ENCODE measurements at places on chromosomes 1 and 21.
A peak's percentile ranks its signal among the peaks of the same experiment; 100 is the strongest.

GRCh38 chr1:185257950-185258208 lies 59.2 kb downstream of the IVNS1ABP start:
- DNase-seq = no peak

GRCh38 chr1:109802901-109803561 lies 39.3 kb upstream of the EPS8L3 start:
- no peak for DNase-seq

GRCh38 chr1:198155253-198155652 lies 1.5 kb upstream of the NEK7 start:
- DNase-seq = no peak

DNA sequence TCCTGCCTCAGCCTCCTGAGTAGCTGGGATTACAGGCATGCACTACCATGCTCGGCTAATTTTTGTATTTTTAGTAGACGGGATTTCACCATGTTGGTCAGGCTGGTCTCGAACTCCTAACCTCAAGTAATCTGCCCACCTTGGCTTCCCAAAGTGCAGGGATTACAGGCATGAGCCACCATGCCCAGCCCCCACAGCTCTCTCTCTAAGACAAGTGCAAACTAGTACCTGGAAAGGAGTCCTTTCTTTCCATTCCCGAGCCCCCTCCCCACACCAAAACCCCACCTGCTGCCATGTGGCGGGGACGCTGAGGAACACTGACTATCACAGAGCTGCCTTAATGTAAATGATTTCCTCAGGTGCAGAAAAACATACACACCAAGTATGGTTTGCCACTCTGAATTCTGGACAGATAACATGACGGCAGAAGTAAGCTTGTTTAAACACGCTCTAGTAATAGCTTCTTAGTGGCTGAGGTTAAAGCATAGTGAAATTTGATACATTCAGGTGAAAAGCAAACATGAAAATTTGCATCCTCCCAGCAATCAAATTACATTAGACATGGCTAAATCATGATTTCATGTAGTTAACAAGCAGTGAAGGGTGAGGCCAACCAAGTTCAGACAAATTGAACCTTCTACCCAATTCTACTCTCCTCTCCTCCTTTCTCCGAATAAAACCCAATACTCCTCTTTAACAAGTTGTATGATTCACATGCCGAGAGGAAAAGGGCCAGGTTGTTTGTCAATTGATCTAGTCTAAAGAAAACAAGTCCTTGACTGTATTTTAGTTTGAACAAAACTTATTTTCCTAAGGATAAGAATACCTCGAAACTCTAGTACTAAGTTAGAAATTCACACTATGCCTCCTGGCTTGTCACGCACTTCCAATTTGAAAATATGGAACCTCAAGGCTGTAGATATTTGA lies 19.8 kb downstream of the ERRFI1 start:
- peak; percentile 59 for DNase-seq

- DNase-seq = peak; percentile 42
These were observed 144.4 kb upstream of the ETS2 start for GRCh38 chr21:38661197-38661871.

GRCh38 chr1:91744953-91745639 lies 140.9 kb downstream of the TGFBR3 start:
- no peak for DNase-seq

GRCh38 chr1:53316766-53317581 lies 10.9 kb downstream of the LRP8 start:
- no peak for DNase-seq

DNA sequence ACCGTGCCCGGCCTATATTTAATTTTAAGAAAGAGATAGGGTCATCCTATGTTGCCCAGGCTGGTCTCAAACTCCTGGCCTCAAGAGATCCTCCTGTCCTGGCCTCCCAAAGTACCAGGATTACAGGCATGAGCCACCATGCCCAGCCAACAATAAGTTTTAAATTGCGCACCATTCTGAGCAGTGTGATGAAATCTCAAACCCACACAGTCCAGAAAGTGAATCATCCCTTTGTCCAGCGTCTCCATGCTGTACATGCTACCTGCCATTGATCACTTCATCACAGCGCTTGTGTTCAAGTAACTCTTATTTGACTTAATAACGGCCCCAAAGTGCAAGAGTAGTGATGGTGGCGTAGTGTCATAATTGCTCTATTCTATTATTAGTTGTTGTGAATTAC lies 75.4 kb downstream of the APP start:
- DNase-seq = no peak

- DNase-seq = peak; percentile 31
These were observed 4.4 kb upstream of the RUNX1 start for GRCh38 chr21:35053356-35054096.

DNA sequence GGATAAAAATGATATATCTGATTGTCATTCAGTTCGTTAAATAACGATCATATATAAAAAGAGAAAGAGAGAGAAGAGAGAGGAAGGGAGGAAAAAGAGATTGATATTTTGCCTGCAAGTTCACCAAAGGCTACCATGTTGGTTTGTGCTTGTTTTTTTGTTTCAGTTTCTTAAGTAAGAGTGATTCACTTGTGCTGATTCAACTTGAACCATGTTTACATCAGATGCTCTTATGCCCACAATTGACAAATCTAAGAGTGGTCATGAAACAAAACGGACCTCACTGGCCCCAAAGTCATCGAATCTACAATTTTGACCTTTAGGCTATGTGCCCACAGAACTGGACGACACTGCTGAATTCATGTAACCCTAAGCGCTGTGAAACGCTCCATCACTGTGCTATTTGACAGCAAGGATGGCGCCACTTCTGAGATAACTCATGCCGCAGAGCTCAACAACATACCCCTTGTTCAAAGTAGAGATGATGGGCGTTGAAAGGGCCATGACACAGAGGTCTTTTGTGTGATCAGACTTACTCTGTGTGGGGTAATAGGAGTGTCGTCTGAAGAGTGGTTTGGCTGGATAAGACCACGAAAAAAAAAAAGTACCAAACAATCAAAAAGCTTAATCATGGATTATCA lies 481.4 kb downstream of the SETD4 start:
- no peak for DNase-seq

DNA sequence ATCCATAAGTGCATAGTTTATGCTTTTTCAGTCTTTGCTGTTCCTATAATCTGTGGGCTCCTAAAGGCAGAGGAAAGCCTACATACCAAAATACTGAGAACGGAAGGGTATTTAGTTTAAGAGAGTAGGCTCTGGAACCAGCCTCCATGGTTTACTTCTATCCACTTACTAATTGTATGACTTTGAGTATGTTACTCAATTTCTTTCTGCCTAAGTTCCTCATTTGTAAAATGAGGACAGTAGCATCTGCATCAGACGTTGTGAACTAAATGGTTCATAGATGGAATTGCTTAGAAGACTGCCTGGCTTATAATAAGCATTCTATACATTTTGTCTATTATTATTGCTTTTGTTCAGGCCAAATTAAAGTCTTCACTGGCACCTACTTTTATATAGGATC lies 111.0 kb downstream of the NTNG1 start:
- DNase-seq = no peak

DNA sequence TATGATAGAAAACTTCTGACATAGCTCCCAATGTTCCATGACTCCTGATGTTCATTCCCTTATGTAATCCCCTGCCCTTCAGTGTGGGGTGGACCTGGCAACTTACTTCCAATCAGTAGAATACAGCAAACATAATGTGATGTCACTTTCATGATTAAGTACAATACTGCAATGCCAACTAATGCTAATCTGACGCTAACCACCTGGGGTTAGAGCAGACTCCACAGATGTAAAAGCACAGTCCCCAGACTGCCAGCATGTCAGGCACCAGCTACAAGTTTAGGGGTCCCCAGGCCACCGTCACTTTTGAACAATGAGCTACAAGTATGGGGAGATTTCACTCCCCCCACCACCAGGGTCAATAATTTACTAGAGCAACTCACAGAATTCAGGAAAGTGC lies 32.3 kb upstream of the FBXO28 start:
- no peak for DNase-seq

DNA sequence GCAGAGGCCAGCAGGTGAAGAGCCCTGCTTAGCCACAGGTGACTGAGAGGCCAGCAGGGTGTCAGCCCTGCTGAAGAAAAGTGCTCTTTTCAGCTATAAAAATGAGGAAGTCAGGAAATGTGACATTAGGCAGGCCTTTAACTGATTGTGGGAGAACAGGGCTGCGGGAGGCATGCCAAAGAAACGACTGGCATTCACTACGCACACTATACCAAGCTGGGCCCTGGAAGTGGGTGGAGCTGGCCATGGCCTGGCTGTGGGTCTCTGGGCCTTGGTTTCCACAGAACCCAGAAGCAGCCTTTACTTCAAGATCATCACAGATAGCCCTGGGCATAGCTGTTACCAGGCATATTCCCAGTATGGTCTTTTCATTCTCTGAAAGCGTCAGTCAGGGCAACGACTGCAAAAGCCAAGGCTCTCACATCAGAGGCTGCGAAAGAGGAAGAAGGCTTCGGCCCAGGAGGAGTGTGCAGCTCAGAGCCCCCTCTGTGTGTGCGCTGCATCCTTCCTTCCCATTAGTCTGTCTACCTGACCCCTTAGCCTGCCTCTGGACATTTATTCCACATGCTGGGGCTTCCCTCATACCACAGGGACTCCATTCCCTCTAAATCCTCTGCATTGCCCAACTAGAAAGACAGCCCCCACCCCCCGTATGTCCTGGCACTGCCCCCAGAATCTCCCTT lies 14.3 kb downstream of the SLC2A1 start:
- DNase-seq = peak; percentile 46

DNA sequence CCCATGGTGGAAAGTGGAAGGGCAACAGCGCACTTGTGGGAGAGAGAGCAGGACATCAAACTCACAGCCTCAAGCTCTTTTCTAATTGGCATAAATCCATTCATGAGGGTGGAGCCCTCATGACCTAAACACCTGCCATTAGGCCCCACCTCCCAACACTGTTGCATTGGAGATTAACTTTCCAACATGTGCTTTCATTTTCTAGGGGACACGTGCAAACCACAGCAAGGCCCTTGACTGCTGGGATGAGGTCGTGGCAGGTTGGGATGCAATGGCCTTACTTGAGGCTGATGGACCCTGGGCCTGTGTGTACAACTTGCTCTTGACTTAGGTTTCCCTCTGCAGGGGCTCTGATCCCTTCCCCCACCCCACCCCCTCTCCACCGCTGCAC lies 35.9 kb upstream of the NEK2 start:
- no peak for DNase-seq

- DNase-seq = no peak
These were observed 128.3 kb downstream of the NOS1AP start for GRCh38 chr1:162197615-162198421.

DNA sequence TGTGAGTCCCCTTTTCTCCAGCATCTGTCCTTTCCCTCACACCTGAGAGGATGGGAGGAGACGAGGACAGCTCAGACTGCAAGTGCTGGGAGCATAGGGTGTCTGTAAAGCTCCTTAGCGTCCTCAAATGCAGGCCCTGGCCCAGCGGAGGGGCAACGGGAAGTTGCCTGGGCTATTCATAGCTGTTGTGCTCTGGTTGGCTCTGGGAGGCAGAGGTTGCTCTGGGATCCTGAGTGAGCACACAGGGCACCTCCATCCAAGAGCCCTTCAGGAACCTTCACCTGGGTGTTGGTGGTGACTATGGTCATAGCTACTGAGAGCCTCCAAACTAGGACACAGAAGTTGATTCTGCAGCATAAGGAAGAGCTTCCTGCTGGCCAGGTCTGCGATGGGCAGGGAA lies 2.6 kb downstream of the PADI1 start:
- no peak for DNase-seq

GRCh38 chr1:203408486-203409481 lies 57.9 kb upstream of the FMOD start:
- peak; percentile 95 for DNase-seq

DNA sequence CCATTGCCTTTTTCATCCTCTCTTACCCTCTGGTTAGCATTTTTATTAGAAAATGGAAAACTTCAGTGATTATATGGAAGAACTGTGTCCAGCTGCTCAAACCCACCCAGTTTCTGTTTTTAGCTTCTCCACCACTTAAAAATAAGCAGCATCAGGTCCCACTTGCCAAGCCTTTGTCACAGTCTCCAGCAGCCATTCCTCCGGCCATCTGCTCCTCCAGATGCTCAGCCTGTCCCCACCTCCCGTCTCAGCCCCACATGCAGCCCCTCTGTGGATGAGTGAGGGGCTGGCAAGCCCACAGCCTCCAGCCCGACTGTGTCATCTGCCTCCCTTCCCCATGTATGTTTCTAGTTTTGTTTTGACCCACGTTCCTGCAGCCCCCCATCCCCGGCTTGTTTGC lies 289.7 kb downstream of the HHAT start:
- no peak for DNase-seq

DNA sequence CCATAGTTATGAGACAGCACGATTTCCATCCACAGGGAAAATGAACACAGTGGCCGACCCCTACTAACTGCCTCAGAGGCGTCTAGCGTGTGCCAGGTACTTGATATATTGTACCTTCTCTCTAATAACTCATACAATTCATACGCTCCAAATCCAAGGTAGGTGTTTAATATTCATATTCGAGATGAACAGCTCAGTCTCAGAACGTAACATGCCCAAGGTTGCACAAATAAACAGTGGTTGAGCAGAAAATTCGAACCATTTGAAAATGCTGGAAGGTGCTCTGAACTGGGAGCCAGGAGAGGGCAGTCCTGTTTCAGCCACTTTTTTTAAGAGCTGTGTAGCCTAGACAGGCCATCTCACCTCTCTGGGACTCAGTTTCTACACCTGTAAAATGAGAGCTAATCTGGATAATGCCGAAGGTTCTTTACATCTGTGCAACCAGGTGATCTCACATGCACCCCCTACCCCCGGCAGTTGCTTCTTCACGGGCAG lies 7.9 kb downstream of the SLC45A3 start:
- DNase-seq = no peak

DNA sequence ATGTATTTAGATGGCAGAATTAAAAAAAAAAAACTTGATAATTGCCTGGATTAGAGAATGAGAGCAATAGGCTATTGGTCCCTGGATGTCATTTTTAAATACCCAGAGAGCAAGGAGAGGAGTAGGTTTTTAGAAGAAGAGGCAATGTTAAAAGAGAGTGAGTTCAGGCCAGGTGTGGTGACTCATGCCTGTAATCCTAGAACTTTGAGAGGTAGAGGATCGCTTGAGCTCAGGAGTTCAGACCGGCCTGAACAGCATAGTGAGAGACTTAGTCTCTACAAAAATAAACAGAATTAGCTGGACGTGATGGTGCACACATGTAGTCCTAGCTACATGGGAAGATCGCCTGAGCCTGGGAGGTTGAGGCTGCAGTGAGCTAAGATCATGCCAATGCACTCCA lies 15.9 kb upstream of the MUTYH start:
- no peak for DNase-seq
